ENCODE measurements at places on chromosomes 2 and 18. TPM values are rescaled to one million over a fixed set of nuclear protein-coding genes. Genes with fewer than 3 reads are reported as not detected.

Gene TFCP2L1
- total RNA-seq: not detected

Gene MFSD2B
- total RNA-seq: 0.20 TPM

Gene SPDYA
- total RNA-seq: not detected

Gene EDAR
- not detected for total RNA-seq

Gene TMEM163
- total RNA-seq: 0.44 TPM

Gene G6PC2
- total RNA-seq: not detected

Gene GPR45
- total RNA-seq: not detected

Gene SERPINB7
- total RNA-seq: not detected
